CD4-positive, alpha-beta T cell treated with Interferon alpha-2 for 1 hour (primary cell): ENCODE measurements at places on chromosomes 6 and 20.

GRCh38 chr20:16262594-16262993, 310.7 kb downstream of the KIF16B start:
- DNase-seq, result no peak

DNA sequence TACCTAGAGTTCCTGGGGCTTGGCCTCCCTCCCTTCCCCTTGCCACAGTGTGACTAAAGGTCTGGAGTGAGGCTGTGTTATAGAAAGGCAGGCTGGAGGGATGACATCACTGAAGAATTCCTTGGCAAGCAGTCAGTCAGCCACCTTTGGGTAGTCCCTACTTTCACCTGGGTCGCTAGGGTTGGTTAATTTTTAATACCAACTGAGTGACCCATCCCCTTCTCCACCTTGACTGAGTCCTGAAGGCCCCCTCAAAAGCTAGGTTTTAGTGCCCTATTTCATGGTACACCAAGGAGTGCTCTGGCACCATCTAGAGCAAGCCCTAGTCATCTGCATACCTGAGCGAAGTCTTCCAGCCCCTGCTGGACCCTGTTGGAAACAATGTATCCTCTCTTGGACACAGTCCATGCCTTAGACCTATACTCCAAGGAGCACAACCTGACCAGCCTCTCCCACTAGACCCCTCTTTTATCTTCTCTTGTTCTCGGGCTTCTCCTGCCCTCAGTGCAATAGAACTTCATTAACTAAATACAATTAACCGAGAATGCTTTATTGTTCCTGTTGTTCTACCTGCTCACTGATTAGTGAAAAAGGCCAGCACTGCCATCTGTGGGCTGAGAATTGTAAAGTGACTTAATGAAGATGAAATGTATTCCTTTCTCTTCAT, 44.6 kb downstream of the RIN2 start:
- DNase-seq, result no peak

GRCh38 chr6:14964556-14965270, 281.2 kb upstream of the JARID2 start:
- no peak for DNase-seq

GRCh38 chr20:41380551-41381193, 14.1 kb upstream of the EMILIN3 start:
- DNase-seq, result no peak

GRCh38 chr6:146545581-146545980, 1.9 kb downstream of the RAB32 start:
- no peak for DNase-seq

DNA sequence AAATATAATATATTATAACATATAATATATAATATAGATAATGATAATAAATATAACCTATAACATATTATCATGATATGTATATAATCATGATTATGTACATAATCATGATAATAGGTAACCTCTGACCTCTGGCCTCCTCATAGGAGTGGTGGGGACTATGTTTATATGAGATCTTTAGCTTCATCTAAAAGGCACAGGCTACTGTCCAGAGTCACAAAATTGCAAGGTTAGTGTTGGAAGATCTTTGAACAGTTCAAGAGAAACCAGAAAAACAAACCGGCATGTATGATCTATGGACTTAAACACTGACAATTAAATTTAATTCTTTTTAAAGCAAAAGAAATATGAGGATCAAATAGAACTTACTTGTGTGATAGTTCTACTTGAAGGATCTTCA, 55.7 kb upstream of the TINAG start:
- no peak for DNase-seq

- DNase-seq, result no peak
Measured at GRCh38 chr6:22643780-22644179, 74.4 kb downstream of the HDGFL1 start.

DNA sequence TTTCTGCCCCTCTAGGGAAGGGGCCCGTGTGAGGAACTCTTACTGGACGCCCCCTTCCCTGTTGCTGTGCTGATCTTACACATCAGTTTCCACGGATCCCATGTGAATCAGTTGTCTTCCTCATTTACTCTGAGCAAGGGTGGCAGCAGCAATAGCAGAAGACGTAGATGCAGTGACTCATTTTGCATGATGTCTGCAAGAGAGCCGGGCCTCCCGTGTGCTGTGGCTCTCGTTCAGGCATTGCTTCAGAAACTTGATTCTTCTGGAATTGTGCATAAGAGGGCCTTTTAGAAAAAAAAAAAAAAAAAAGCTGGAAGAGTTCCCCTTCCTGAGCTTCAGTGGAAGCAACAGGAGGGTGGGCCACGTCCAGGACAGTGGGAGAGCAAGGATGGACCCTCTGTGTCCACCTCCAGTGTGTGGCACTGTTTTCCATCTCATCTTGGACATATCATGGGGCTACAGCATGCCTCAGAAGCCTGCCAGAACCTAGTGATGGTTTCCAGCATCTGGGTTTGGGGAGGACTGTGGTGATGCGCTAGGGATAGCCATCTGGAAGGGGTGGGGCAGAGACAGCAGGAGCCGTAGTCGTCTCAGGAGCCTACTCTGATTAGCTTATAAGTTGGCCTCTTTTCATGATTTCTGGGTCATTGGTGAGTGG, 62.1 kb downstream of the FOXO3 start:
- no peak for DNase-seq

DNA sequence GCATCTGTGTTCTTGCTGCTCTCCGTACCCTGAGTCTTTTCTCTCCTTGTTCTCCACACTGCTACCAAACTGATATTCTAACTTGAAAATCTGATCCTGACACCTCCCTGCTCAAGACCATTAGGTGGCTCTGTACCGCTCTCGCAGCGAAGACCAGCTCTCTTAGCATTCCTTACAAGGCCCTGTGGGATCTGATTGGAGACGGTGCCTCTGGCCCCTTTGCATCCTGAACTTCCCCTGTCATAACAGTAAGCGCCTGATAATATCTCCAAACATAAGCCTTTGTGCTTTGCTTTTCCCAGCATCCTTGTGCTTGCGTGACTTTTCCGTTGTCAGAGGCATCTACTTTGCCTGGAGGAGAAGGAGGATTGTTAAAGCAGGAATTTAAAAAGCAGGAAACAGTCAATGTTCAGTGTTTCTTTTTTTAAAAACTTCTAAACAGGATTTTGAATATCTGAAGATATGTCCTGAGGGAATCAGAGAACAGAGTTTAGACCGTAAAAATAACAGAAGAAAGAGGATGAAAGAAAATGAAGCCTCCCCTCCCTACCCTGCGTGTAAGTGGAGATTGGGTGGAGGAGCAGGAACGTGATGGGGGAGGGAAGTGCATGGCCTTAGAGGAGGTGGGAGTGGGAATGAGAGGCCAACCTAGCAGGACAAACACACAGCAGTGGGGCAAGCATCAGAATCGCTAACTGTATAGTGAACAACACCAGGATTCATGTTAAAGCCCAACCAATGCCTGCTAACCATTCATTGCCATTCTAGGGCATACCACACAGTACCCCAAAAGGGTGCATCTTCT, 89.2 kb upstream of the STMND1 start:
- DNase-seq, result no peak

DNA sequence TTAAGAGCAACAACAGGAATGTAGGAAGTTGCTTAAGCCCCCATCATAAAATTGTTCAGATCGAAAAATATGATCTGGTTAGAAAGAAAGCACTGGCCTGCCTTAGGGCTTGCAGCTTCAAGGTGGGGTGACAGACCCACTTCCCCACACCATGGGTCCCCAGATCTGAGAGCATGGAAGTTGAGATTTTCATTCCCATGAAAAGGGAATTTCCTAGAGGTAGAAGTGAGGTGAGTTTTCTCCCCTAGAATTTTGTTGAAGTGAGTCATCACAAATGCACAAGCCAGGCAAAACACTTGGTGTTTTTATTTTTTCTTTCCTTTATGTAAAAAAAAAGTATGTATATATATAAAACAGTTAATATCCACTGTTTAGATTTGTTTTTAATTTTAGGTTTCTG, 213.6 kb upstream of the SUPT3H start:
- DNase-seq, result no peak

- peak; percentile 20 for DNase-seq
Measured at GRCh38 chr6:328136-328670, 35.9 kb downstream of the DUSP22 start.

DNA sequence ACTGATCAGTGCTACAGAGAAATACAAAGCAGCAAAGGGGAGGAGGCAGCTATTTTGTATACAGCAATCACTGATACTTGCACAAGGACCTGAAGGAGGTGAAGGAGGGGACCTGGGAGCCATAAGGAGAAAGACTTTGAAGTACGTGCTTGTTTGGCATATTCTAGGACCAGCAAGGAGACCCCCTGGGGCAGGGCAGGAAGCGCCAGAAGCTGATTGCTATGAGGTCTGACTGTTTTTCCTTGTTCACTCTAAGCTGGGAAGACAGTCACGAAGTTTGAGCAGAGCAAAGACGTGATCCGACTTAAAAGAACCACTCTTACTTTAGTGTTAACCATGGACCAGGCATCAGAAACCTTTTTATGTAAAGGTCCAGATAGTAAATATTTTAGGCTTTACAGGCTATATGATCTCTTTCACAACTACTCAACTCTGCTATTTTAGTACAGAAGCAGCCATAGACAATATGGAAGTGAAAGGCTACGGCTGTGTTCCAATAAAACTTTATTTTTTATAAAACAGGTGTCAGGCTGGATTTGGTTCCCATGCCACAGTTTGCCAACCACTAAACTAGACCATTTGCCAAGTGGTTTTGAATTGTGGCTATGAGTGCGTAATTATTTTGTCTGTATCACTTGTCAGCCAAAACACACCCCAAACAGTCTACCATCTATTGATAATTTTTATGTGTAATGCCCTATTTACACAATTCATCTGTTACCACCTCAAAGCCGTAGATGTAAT, 217.9 kb downstream of the PRL start:
- no peak for DNase-seq

DNA sequence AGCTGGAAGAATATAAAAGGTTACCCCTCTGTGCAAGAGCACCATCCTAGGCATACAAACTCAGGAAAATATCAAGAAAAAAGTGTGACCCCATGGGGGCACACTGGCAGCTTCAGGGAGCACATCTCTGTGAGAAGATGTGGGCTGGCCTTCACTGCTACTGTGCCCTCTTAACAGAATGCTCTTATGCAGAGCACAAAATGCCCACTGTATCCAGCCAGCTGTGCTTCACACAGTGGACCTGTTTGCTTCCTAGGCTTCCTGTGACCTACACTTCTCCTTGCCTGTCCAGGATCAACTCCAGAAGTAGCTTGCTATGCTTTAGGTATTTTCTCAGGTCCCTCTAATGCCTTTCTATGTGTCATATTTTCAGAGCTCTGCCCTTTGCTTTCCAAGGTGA, 380.2 kb upstream of the MMS22L start:
- DNase-seq, result no peak

DNA sequence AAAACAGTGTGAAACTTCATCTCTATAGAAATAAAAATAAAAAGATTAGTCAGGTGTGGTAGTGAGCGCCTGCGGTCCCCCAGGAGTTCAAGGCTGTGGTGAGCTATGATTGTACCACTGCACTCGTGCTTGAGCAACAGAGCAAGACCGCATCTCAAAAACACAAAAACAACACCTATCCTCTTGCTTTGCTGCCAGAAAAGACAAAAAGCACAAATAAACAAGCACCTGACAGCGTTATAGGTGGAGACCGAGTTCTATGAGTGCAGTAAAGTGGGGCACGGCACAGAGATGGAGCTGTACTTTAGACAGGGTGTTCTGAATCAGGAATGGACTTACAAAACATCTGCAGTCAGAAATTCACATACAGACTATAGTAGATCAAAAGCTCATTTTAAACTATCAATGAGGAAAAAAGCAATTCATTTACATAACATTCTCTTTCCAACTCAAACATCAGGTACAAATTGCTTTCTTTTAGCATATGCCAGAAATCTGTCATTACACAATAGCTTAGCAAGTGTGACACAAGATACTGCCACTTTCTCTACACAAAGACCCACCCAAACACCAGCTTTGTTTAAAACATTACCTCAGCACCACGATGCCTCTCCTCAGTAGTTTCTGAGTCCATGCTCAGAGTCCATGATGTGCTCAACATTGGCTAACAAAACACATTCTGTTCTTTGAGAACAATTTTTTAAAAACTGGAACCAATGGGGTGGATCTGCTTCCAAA, 10.1 kb downstream of the EZR start:
- DNase-seq, result peak; percentile 66

DNA sequence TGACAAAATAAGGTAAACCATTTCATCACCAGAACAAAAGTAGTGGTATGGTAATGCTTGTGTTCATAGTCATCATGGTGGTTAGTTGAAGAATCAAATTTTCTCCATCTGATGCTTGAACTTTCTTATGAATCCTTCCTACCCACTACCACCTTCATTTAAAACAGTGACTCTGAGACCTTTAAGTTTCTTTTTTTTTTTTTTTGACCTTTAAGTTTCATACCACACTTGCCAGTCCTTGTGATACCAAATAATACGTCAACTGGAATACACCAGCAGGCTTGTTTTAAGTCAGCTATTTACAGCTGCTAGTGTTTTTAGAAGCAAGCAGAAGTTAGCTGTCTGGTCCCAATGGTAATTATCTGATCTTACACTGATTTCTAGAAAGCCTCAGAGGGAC, 413.4 kb upstream of the SOX4 start:
- no peak for DNase-seq

DNA sequence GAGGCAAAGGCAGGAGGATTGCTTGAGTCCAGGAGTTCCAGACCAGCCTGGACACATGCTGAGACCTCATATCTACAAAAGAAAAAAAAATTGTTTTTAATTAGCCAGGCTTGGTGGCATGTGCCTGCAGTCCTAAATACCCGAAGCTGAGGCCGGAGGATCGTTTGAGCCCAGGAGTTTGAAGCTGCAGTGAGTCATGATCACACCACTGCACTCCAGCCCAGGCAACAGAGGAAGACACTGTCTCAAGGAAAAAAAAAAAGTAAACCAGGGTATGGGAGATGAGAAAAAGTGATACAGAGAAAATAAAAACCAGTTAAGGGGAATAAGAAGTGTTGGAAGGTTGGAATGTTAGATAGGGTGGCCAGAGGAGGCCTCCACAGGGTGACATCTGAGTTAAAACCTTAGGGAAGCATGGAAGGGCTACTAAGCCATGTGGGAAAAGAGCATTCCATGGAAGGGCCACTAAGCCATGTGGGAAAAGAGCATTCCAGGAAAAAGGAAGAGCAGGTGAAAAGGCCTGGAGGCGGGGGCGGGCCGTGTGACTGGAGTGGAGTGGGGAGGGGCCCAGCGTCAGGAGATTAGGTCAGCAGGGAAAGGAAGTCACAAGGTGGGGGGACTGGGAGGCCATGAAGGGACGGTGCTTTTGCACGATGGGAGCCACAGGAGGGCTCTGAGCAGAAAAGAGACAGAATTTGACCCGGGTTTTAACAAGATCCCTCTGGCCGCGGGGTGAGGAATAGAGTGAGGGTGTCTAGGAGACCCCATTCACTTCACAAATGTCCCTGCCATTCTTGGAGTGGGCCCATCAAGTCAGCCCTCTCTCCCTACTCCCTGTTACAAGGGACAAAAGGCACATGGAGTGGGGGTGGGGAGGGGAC, 18.3 kb downstream of the CPNE5 start:
- no peak for DNase-seq
